ENCODE measurements at places on chromosomes 2 and 18.

GRCh38 chr2:26612034-26612433 is 29.1 kb downstream of the CIB4 start:
- no peak for DNase-seq

DNA sequence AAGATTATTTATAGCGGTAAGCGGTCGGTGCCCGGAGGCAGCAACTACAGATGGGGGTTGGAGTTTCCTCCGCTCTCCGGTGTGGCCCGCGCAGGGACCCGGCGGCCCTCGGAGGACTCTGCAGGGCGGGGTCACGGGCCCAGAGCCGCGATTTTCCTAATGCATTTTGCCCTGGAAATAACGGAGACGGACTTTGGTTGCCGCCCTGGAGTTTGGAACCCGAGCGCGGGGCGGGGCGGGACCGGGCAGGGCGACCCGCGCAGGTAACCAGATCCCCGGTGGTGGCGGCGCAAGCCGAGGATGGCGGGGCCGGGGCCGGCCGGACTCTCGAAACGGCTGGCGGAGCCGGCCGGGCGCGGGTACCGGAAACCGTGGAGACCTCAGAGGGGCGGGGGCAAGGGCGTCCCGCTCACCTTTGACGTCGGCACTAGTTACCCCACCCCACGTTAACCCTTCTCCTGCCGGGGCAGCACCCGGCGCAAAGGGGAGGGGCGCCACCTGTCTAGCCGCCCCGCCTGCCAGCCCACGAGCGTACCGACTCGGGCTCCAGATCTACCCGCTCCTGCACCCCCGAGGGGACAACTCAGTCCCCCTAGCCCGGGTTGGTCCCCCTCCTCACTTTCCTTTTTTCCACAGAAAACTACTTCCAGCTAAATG is 2.9 kb downstream of the CYP26B1 start:
- no peak for DNase-seq

DNA sequence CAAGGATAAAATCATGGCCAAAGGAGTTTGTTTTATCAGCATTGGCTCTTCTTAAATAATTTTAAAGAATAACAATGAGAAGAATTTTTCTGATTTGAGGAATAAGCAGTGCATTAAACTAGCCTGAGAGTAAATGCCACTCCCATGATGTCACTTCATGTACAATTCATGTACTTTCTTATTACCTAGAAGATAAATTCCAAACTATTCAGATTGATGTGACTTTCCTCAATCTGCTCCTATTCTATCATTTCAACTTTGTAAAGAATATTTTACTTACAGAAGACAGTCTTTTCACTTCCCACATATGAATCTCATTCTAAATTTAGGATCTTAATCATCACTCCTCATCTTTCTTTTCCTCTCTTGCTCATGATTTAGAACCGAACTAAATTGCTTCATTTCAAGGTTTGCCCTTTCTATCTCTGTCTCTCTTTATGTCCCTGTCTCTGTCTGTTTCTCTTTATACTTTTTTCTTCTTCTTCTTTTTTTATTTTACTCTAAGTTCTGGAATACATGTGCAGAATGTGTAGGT is 1142.0 kb upstream of the PIK3C3 start:
- no peak for DNase-seq

GRCh38 chr2:147440734-147441133 is 404.1 kb upstream of the ACVR2A start:
- no peak for DNase-seq

GRCh38 chr2:218272531-218273212 is 2.4 kb downstream of the PNKD start:
- DNase-seq, result peak; percentile 94

GRCh38 chr2:113829761-113830160 is 60.1 kb upstream of the ACTR3 start:
- no peak for DNase-seq

- DNase-seq, result no peak
These were observed 91.5 kb downstream of the MALT1 start for GRCh38 chr18:58762781-58763171.

- DNase-seq, result no peak
These were observed 76.0 kb downstream of the NCK2 start for GRCh38 chr2:105820691-105821090.

- DNase-seq, result no peak
These were observed 51.3 kb downstream of the RNF144A start for GRCh38 chr2:6968319-6969100.
